Spleen (tissue), 13 donors: ENCODE measurements at places on chromosomes 6 and 20.

- no peak for DNase-seq
Measured at GRCh38 chr6:138250053-138250452, 31.8 kb upstream of the PBOV1 start.

DNA sequence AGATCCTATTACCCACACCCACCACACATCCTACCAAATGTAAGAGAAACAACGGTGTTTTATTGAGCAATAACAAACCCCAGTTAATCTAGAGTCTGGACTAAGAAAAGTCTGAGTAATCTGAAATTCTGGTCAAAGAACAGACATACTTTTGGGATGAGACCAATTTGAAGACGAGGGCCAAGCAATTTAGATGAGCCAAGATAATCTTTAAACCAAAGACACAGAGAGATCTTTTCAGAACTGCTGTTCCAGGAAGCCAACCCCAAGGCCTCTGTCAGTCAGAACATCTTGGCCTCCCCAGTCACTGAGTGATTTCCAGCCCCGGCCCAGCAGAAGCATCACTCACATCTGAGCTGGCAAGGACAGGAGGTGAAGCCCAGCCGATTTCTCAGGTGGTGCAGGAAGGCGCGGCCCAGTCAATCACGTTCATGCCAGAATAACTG is 118.5 kb upstream of the SYNDIG1 start:
- no peak for DNase-seq

DNA sequence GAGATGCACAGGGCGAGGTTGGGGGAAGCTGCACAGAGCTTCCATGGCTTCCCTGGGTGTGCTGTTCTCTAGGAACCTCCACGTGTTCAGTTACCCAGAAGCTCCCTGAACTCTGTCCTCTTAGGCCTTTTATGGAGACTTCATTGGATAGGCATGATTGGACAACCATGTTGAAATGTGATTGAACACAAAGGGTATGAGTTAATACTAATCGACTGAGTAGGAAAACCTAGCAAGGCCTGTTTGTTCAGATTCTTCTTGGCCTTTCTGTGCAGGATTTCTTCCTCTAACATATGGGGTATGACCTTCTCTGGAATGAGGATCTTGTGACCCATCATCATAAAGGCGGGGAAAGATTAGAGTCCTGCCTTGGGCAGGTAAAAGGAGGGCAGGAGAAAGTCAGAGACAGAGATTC is 70.7 kb upstream of the SMIM29 start:
- no peak for DNase-seq

GRCh38 chr6:22770054-22770453 is 200.7 kb downstream of the HDGFL1 start:
- DNase-seq, result no peak

GRCh38 chr6:31965700-31966099 is 6.2 kb downstream of the DXO start:
- peak; percentile 56 for DNase-seq

GRCh38 chr20:52124821-52125220 is 66.8 kb downstream of the ZFP64 start:
- DNase-seq, result no peak

DNA sequence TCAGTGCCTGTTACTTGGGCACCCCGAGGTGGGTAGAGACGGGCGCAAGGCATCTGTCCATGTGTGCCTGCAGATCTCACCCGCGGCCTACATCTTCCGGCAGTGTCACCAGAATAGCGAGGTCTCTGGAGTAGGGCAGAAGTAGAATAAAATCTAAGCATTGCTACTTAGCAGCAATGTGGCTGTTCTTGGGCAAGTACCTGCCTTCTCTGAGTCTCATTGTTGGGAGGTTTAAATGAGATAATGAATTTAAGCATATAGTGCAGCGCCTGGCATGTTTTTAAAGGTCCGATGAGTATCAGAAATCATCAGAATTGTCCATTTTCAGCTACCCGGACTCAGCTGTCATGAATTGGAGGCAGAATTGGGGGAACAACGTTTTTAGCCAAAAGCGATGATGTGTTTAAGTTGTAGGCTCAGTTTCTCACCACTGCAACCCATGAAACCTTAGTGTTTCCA is 800 bp downstream of the ABCC10 start:
- no peak for DNase-seq

GRCh38 chr6:74181471-74181870 is 485.5 kb downstream of the CD109 start:
- no peak for DNase-seq

- DNase-seq, result no peak
Measured at GRCh38 chr6:161271343-161272030, 2.4 kb downstream of the AGPAT4 start.

GRCh38 chr20:22371843-22372242 is 212.5 kb downstream of the FOXA2 start:
- DNase-seq, result no peak

DNA sequence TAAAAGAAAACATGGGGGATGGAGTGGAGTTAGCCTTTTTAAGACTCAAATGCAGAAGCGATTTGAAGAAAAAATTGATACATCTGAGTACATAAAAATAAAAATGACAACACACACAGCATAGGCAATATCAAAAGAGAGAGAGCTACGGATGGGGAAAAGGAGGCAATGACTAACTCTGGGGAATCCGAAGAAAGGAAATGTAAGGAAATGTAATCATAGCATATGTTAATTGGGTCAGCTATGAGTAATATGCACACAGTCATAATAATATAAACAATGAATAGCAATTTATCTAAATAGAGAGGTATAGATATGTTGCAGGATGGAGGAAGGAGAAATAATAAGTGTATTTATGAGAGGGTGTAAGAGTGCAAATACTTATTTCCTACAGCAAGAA is 83.4 kb downstream of the NOL4L start:
- no peak for DNase-seq

DNA sequence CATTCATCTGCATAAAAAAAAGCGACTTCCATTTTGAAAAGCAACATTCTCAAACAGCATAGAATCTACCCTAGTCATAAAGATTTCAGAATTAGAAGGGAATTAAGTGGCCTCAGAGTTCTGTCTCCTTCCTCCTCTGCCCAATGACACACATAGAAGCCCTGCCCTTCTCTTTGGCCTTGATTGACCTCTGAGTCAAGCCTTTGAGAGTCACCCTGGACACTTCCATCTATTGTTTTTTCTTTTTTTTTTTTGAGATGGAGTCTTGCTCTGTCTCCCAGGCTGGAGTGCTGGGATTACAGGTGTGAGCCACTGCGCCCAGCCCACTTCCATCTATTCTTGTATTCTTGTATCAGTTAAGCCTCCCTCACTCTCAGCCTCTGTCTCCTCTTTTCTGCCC is 44.8 kb upstream of the CTNNBL1 start:
- no peak for DNase-seq

- DNase-seq, result no peak
Measured at GRCh38 chr20:62518911-62519310, 43.1 kb upstream of the GATA5 start.

GRCh38 chr6:4986999-4987398 is 16.8 kb downstream of the RPP40 start:
- DNase-seq, result no peak

DNA sequence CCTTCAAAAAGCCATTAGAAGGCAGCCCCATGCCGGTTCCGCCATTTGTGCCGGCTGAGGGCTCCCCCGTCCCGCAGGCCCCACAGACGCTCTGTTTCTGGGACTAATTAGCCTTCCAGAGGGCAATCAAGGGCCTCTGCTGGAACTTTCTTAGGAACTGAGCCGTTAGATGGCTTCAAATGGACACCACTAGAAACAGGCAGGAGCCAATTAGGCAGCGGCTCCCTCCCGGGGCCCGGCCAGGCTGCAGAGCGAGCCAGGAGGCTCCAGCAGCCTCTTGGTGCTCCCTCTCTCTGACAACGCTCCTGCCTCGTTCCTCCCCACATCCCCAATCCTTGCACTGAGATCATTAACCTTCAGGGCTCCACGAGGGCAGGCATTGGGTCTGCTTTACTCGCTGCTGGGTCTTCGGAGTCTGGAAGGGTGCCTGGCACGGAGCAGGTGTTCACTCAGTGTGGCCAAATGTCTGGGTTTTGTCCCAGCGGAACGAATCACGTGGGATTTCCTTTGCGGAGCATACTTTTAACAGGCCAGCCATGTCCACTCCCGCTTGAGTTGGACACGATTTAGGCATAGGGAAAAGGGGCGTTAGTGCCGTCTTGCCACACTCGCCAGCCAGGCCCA is 98.3 kb downstream of the TMEM242 start:
- peak; percentile 54 for DNase-seq

DNA sequence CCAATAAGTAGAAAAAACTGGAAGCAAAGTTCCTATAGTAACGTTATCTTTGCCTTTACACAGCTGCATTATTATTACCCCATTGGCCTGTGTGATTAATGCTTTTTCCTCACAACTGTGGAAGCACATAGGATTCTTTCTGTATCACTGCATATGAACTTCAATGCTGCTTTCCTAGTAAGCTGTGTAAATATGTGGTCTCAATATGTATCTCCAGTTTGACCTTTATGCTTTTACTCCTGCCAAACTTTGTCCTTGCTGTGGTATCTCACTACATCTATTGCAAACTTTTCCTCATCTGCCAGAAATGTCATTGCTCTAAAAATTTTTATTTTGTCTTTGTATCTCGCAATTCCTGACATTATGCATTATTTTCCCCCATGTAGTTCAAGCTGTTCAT is 168.6 kb downstream of the ZFAND3 start:
- no peak for DNase-seq

DNA sequence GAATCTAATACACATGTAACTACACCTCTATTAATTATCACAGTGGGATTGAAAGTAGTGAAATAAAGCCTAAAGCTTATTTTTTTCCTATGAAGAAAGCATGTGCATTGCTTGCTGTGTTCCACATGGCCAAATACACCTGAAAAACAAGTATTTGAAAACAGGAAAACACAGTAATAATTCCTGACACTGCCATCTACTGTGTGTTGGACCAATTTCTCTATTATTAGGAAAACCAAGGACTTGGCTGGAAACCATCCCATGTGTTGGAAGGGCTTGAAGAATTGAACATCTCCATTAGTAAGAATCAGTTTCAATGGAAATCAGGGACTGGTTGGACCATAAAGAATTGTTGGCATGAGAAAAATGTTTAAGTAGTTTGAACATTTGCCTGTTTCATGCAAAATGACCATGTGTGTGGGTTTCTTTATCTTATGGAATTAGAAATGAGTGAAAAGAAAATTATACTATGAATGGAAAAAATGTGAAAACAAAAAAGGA is 124.1 kb downstream of the PHF3 start:
- DNase-seq, result no peak

DNA sequence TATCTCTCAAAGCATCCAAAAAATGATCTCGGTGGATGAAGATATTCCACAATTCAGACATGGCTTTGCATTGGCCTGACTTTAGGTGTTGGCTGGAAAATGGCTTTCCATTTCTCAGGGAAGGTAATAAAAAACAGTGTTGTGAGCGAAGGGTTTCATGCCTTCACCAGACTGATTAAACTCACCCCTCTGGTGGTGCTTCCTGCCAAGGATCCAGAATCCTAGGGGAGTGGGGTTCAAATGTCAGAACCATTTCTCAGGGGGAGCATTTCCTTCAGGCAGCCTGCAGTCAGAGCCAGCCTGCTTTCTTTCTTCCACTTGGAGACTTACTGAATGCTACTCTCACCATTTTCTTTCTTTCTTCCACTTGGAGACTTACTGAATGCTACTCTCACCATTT is 45.7 kb upstream of the SMIM28 start:
- DNase-seq, result no peak
